ENCODE measurements at places on chromosomes 6 and 20.

DNA sequence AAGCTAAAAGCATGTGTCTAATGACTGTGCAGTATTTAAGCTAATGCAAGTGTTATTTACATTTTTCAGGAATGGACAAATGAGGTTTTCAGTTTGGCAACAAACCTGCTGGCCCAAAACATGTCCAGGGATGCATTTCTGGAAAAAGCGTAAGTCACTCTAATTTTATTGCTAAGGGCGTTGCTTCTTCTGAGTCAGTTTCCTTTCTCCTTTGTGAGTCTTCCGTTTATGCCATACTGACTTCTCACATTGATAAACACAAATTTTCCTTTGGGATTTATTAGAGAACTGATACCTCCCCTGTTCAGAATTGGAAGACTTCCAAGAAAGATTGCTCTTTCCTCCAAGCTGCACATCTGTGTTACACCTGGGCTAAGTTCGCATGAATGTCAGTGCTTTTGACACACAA lies 422.9 kb upstream of the PLCB4 start:
- DNase-seq: no peak

DNA sequence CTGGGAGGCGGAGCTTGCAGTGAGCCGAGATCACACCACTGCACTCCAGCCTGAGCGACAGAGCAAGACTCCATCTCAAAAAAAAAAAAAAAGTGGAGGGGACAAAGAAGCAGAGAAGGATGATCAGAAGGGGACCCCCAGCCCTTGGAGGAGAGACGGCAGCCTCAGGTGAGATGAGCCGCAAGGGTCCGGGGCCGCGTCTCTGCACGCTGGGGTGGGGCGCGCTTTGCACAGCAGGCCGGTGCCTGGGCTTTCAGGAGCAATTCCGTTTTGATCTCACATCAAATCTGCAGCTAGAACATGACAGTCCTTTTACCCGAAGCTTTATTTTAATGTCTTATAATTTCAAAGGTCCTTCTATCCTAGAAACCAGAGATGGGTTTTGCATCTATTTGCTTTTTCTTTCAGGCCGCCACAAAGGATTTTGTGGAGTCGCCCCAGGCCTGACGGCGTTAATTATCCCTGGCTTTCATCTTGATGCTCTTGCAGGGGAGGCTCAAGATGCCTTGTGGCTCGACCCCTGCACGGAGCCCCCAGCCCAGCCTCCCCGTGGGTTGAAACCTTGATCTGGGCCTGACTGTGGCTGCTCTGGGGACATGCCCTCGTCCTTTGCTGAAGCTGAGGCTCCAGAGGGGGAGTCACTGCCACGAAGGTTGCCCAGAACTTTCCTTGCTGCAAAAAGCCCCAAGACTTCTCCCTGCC lies 17.3 kb downstream of the HRH3 start:
- DNase-seq: no peak

DNA sequence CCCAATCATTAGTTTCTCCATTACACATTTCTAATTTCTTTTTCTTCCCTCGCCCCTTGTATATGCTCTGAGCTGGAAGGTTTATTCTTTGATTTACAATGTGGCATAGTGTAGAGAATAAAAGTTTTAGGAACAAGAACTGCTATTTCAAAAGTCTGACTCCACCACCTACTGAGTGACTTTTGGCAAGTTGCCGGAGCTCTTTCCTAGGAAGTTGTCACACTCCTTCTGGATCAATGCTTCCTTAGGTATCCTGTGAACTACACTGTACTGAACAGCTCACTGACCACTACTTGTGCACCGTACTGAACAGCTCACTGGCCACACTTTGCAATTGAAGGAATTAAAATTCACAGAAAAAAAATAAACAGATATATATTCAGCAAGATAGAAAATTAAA lies 458.2 kb downstream of the FRK start:
- DNase-seq: no peak

- no peak for DNase-seq
These were observed 194.7 kb downstream of the NRN1 start for GRCh38 chr6:5811997-5812396.

- no peak for DNase-seq
These were observed 5.4 kb upstream of the RAB44 start for GRCh38 chr6:36692220-36692619.

Measured in foreskin melanocyte (primary cell).